Stimulated activated CD4-positive, alpha-beta T cell treated with anti-CD3 and anti-CD28 coated beads, Interleukin-12 subunit alpha, Interleukin-12 subunit beta, amount 100 ng/mL, for 4 hours (primary cell): ENCODE measurements at places on chromosomes 13 and 19.

- no peak for DNase-seq
These were observed 353.2 kb downstream of the SPRY2 start for GRCh38 chr13:79987761-79988160.

- no peak for DNase-seq
These were observed 21.1 kb downstream of the TLE2 start for GRCh38 chr19:3007975-3008374.

DNA sequence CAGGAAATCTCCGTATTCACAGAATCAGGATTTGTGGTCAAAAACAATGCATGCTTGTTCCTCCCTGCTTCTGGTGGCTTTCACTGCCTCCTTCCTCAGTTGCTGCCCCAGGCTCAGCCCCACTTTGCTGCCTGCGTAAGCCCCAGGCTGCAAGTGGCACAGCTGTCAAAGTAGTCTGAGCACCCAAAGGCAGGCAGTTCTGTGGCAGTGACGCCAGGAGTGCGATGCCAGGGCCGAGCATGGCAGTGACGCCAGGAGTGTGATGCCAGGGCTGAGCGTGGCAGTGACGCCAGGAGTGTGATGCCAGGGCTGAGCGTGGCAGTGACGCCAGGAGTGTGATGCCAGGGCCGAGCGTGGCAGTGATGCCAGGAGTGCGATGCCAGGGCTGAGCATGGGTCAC, 77.3 kb upstream of the GPR183 start:
- no peak for DNase-seq

GRCh38 chr19:4015705-4016402, 8.3 kb downstream of the PIAS4 start:
- DNase-seq: no peak

GRCh38 chr13:97001636-97002035, 7.4 kb upstream of the OXGR1 start:
- DNase-seq: no peak

- DNase-seq: no peak
These were observed 31.9 kb downstream of the SCGB2B2 start for GRCh38 chr19:34644991-34645461.

DNA sequence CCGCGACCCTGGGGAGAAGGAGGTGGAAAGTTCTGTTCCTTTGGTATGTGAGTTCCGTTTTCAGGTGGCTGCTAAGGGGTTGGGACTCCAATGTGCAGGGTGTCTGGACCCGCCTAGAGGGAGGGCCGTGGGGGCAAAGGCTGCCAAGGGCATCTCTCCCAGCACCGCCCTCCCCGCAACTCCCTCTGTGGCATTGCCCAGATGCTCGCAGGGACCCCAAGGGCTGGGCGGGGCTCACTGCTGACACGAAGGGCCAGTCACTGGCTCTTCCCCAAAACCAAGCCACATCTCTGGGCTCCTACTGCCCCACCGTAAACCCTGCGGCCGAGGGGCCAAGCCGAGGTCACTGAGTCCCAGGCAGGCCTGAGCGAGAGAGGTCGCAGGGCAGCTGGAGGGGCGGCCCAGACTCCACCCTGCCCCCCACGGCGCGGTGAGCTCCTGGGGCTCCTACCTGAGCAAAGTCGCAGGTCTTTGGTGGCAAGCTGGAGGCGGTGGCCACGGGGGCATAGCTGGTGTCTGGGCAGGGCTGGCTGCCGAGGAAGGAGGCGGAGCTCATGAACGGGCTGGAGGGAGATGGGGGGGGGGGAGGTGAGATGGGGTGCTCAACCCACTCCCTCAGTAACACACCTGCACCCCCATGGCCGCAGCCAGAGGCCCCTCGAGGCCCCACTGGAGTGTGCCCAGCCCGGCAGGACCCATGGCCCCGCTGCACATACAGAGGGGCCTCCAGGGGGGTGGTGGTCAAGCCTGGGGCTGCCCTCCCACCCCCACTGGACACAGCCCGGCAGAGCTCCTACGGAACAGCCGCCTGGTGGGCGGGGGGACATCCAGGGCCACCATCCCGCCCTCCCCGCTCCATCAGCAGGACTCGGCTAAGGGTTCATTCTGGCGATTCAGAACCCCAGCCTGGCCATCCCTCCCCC, 26.9 kb downstream of the SBNO2 start:
- no peak for DNase-seq

DNA sequence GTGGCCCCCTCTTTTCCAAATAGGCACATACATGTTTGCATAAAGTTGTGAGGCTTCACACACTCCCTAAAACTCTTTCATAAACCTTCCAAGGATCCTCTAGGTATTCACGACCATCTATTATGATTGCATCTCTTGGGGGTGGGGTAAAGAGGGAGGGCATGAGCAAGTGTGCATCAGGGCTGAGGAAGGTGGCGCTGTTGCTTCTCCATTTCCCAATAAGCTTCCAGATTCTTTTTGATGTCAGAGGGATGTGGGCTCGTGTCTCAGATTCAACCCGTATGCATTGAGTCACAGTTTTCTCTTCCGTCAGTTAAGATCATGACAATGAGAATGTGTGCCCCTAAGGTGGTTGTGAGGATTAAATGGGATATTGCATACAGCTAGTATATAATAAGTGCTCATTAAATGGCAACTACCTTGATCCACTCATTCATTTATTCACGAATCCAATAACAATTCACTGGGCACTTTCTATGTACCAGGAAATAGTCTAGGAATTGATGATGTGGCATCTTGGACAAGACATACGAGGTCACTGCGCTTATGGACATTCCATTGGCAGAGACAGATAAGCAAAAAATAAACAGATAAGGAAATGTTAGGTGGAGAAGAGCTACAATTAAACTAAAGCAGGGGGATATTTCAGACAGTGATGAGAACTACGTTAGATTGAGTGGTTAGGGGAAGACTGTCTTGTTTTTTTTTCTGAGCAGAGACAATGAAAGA, 10.3 kb downstream of the CYP2B6 start:
- DNase-seq: no peak

GRCh38 chr13:75960538-75960994, 324.4 kb downstream of the LMO7 start:
- DNase-seq: no peak

- DNase-seq: no peak
These were observed 352.4 kb downstream of the SPRY2 start for GRCh38 chr13:79988573-79988972.

- no peak for DNase-seq
These were observed 1.9 kb upstream of the TEKTIP1 start for GRCh38 chr19:3537101-3537437.

DNA sequence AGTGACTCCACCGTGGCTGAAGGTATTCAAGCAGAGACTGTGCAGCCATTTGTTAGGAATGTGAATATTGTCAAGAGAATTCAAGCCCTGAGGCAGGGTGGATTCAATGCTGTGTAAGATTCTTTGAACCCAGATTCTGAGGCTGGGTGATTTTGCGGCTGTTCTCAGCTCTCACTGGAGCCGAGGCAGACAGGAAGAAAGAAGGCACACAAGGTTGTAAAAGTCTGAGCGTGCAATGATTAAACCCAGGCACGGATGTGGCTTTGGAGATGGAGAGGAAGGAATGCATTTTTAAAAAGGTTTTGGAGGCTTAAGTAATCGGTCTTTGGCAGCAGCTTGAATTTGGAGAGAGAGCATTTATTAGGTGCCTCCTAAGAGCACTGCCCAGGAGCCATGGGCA, 187.9 kb downstream of the KATNAL1 start:
- DNase-seq: no peak

DNA sequence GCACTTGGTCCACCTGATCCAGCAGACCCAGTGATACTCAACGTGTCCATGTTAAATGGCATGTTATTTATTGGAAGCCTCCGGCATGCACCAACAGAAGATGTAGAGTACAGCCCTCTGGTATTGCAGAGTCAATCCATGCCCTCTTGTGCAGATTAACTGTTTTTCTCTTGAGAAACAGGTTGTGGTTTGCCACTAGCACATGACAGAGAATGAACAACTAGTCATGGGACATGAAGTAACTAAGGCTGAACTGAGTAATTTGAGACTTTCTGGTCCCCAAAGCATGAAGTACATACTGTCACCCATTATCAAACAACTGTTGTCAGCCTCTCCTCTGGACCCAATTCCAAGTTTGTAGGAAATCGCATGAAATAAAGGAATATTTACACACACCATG, 3.2 kb downstream of the ZNF562 start:
- DNase-seq: no peak

DNA sequence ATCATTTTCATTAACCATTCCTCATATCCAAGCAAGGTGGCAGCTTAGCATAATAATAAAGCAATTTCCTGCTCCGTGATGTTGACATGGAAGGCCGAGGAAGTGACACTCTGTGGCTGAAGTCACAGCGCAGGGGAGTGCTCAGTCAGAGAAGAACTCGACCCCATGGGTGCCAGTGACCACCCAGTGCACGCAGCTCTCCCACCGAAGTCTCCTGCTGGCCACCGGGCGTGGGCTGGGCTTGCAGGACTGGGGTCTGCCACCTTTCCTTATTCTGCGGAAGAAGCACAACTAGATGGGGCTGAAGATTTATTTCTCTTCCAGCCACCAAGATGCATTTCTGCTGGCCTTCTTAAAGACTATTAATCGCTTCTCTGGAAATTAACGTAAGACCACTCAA, 132.1 kb upstream of the SPACA7 start:
- no peak for DNase-seq

- DNase-seq: no peak
These were observed 5.0 kb downstream of the FOSB start for GRCh38 chr19:45472563-45473366.

DNA sequence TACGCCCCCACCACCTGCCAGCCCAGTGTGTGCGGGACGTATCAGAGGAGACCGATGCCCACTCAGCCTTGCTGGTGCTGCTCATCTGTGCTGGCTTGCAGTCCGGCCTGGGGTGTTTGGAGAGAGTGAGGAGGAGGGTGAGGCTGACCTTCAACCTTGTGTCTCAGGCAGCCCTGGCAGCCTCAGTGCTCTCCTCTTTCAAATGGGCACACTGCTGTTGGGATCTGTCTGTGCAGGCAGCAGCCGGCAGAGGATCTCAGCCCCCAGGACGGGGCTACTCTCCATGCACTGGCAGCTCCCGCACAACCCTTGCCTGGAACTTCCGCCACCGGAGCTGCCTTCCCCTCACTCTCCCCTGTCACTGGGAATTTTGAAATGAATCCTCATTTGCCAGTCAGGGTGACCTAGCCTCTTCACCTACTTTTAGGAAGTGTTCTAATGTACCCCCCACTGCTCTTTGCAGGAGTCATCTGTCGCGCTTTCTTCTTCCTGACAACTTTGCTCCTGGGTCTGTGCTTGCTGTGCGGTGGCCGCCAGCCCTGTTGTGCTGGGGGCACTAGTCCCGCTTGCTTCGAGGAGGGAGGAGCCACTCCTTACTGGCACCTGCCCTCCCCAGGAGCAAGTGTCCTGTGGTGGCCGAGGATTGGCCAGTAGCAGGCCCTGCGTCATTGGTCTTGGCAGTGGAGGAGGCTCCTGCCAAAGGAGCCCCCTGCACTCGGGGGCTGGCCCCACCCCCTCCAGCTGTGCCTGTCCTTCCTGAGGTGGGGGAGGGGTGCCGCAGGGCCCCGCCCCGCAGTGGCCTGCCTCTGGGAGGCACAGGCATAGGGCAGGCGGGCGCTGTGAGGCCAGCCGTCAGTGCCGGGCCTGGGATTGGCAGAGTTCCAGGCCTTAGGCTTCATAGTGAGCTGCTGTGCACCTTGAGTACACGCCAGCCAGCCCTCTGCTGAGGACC, 53.4 kb downstream of the TSSK6 start:
- no peak for DNase-seq

DNA sequence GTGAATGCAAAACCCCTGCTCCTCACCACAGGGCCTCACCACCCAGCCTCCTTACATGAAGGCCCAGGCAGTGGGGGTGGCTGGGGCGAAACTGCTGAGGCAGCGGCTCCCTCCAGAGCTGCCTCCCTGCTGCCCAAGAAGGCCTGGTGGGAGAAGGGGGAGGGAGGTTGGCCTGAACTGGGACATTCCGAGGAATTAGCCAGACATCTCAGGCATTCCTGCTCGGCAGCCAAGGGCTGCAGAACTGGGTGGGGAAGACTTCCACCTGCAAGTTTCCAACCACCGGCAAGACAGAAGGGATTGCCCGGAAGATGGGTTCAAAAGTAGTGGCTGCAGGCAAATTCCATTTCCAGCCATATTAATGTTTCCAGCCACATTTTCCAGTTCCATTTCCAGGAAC, 2.3 kb upstream of the PSPN start:
- DNase-seq: no peak

DNA sequence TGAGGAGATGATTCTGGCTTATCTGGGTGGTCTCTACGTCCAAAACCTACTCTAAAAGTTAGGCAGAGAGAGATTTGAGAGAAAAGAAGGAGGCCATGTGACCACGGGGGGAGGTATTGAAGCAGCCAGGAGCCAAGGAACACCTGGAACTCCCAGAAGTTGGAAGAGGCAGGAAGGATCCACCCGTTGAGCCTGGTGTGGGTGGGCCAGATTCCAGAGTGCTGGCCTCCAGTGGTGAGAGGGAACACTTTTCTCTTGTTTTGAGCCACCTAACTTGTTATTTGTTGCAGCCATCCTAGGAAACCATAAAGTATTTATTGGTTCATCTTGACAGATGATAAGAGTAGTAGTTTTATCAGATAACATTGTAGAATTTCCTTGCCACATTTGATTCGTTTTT, 396.9 kb downstream of the MYO16 start:
- DNase-seq: no peak
